Right ventricle myocardium superior (tissue), 1 donor: ENCODE measurements at places on chromosomes 2 and 18. TPM values are rescaled to one million over a fixed set of nuclear protein-coding genes. Genes with fewer than 3 reads are reported as not detected.

DNA sequence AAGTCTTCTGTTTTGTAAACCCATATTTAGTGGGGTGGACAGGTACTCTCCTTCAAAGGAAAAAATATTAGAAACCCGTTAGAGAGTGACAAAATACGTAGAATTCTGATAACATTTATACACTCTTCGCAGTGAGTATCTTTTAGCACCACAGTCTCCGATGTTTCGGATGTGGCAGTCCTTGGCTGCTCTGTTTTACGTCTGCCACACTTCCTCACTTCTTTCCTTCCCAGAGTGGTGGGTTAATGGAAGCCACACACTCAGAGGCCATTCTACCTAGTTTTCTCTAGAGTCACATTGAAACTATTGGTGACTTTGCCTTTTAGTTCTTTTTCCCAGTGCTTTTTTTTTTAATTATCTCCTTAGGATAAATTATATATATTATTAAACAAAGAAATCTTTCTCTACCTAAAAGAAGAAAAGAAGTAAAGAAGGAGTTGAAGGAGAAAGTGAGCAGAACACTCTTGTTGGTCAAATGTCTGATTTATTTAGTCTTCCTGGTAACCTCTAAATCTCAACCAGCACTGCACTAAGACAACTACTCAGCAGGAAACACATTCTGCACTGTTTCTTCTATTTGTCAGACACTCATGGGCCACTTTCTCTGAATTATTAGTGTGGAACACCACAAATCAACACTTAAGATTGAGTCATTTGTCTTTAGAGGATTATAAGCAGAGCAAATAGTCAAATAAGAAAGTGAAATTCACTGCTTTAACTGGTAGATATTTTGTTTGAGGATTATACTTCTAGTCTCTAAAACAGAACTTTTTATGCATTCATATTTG lies 451.3 kb upstream of the TMEFF2 start:
- no peak for DNase-seq

- DNase-seq = no peak
These were observed 46.8 kb upstream of the GAREM2 start for GRCh38 chr2:26126074-26126473.

GRCh38 chr2:112220831-112221230 lies 34.0 kb downstream of the ZC3H8 start:
- no peak for DNase-seq

- DNase-seq = no peak
These were observed 54.6 kb downstream of the PRKCE start for GRCh38 chr2:45706033-45706432.

Gene RAB17
- 4.1 TPM for total RNA-seq

Gene SNORC
- total RNA-seq = 0.70 TPM
